ENCODE measurements at places on chromosomes 2 and 18.

DNA sequence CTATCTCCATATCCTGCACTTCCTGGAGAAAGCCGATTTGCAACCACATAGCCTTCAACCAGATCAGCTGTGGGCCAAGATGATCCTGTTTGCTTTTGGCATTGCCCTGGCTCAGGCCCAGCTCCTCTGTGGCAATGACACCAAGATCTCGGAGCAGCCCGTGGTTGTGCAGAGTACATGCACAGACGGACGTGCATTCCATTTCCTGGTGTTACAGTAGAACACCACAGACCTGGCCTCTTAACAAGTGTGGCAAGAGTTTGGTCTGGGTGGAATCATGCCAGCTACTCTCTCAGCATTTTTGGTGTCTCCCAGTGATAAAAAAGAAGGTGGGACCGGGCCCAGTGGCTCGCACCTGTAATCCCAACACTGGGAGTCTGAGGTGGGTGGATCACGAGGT lies 20.0 kb downstream of the MALT1 start:
- DNase-seq, result no peak

GRCh38 chr18:24530630-24531111 lies 70.2 kb downstream of the HRH4 start:
- no peak for DNase-seq

DNA sequence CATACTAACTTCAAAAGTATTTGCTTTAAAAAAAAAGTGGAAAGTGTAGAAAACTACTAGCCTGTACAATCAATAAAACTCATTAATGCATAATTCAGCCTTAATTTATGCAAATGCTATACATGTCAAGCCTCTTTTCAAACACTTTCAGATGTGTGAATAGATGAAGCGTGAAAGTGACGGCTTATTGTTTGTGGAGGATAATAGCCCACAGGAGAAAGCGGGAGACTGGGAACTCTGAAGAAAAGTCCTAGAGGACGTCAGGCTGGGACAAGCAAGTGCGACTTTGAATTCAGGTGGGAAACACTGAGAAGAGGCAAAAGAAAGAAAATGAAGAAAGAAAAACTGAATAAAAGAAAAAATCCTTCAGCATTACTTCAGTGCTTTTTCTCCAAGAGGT lies 108.5 kb downstream of the STK39 start:
- no peak for DNase-seq

GRCh38 chr2:22826703-22827102 lies 558.3 kb upstream of the KLHL29 start:
- no peak for DNase-seq

DNA sequence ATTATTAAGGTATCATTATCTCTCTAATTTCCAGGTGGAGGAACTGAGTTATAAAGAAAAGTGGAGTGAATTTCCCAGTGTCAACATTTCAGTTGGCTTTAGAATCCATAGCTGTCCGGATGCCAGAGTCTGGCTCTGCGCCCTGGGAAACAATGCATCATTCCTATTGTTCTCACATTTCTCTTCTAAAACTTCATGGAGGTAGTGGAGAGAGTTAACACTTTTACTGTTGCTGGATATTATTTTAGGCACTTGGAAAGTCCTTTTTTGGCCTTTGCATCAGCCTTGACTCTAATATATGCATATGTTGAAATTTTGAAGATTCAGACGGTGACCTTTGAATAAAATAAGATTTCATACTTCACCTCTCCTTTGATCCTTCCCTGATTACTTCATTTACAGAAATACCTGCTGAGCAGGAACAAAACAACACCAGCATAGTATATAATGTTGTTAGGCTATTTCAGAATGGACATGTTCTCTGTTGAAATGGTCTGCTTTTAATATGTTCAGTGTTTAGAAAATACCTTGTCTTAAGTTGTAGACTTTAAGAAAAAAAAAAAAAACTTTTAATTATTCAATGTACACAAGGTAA lies 148.8 kb downstream of the EPHA4 start:
- DNase-seq, result no peak

DNA sequence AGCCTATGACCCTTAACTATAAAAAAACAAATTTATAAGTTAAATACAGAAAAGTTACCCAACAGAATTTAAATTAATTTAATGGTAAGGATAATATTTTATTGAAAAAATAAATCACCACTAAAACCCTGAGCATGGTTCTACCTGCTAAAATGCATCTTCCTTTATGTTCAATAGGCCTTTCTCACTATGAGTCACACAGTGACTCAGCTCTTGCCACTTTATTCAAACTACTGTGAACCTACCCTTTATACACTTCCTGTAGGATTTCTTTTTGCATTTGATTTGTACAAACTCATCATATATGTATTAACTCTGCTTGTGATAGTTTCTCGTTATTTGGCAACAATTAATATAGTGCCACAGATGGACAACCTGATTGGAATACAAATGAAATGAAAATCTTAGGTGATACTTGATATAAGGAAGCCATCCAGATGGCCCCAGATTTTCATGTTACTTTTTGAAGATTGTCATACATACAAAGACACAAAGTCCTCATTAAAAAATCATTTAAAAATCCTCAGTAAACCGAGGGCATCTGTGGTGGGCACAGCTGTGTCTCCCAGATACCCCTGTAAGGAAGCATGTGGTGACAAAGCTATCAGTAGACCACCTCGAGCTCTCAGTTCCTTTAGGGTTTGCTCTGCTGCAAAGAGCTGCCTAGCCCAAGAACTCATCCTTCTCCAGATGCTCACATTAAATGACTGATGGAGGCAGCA lies 55.2 kb upstream of the COBLL1 start:
- no peak for DNase-seq

- no peak for DNase-seq
Observed at GRCh38 chr2:224954980-224955379, 87.3 kb downstream of the DOCK10 start.

DNA sequence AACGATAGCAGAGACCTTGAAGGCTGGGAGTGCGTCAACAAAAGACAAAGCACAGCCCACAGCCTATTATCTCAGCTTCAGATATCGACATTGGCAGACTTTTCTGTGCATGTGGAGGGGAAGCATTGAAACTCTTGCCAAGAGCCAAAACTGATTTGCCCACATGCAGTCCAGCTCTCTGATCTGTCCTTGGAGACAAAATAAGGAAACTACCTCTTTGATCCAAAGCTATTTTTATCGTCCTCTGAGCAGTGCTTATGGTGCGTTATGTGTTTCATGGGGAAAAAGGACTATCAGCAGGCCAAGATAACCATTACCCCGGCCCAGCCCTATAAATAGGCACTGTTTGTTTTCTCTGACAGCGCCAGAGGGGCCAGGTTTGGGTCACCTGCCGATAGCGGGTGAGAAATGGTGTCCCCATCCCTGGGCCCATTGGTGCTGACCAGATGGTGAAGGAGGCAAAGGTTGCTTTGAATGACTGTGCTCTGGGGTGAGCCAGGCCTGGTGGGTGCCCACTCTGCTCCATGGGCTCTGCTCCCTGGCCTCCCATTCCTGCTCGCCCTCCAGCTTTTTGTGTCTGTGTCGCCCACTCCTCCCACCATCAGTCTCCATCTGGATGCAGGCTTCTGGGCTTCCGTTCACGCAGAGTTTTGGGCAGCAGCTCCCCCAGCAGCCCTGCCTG lies 176.1 kb upstream of the HS6ST1 start:
- no peak for DNase-seq

DNA sequence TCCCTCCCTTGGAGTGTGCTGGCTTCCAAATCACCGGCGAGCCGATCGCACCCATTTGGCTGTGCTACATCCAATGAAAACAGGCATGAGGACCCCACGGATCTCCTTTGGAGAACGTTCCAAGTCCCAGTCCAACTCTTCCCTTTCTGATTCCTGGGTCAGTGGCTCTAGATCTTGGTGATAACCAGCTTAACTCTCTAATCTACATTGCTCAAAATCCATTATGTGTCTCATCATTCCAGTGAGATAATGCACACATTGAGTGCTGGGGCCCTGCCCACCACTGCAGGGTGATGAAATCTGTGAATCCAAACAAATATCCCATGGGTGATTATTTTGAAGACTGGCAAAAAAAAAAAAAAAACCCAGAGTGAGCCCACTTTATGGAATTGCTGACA lies 232.7 kb upstream of the COPS8 start:
- no peak for DNase-seq

DNA sequence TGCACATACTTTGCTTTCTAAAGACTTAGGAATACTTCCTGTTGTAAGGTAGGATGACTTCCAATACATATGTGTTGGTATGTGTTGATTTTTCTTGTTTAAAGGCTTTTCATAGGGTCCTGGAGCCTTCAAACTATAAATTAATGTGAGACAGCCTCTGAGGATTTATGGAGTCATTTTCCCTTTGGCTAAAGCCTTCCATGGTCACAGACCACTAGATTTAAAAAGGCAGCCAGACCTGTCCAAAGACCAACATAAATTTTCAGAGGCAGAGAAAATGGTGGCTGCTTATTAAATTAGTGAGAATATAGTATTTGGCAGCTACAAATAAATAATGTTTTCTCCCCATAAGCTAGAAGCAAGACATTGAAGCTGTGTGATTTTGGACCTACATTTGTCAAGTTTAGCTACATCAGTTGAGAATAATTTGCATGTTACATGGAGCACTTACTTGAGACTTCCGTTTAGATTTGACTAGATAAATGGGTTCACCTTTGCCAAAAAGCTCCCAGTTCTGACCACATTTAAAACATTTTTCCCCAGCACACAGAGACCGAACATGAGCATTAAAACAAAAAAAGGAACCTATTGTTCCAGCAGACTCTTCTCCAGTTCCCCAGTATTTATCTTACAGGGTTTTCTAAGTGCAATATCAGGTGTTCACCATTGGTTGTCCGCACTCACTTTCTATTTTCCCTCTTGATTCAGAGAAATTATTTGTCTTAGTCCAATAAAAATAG lies 402.9 kb downstream of the PARD3B start:
- DNase-seq, result no peak

GRCh38 chr18:42274488-42275137 lies 319.6 kb downstream of the PIK3C3 start:
- DNase-seq, result no peak

GRCh38 chr2:236512902-236513435 lies 56.7 kb upstream of the ACKR3 start:
- peak; percentile 33 for DNase-seq

- DNase-seq, result no peak
Observed at GRCh38 chr18:79738581-79739439, 58.9 kb upstream of the KCNG2 start.

GRCh38 chr18:79826966-79827365 lies 29.2 kb downstream of the KCNG2 start:
- DNase-seq, result no peak

GRCh38 chr2:74138600-74139323 lies 8.9 kb downstream of the BOLA3 start:
- DNase-seq, result no peak

DNA sequence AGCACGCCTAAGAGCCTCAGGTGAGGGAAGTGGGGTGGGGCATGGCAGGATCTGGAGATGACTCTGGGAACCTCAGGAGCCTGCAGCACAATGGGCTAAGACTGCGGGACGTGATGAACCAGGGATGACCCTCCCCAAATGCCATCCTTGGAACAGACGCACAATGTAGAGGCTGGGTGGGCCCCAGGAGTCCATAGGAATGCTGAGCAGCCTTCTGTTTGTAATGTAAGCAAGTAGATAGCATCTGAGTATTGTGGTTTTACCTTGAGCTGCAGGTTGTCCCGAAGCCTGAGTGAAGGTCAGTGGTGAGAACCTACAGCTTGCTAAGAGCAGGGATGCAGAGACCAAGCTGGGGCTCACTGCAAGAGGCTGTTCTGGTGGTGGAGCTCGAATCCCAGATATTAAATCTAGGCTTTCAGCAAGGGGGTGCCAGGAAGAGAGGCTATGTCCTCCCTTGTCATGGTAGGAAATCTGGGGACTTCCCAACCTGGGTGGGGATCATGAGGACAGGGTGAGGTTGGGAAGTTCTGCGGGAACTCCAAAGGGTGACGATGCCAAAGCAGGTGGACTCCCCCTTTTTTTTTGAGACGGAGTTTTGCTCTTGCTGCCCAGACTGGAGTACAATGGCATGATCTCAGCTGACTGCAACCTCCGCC lies 5.8 kb downstream of the SCTR start:
- DNase-seq, result no peak

- DNase-seq, result no peak
Observed at GRCh38 chr2:141767051-141767450, 363.8 kb downstream of the LRP1B start.

GRCh38 chr2:11481426-11481788 lies 15.4 kb upstream of the E2F6 start:
- no peak for DNase-seq

- no peak for DNase-seq
Observed at GRCh38 chr2:31129375-31130171, 8.7 kb downstream of the GALNT14 start.

DNA sequence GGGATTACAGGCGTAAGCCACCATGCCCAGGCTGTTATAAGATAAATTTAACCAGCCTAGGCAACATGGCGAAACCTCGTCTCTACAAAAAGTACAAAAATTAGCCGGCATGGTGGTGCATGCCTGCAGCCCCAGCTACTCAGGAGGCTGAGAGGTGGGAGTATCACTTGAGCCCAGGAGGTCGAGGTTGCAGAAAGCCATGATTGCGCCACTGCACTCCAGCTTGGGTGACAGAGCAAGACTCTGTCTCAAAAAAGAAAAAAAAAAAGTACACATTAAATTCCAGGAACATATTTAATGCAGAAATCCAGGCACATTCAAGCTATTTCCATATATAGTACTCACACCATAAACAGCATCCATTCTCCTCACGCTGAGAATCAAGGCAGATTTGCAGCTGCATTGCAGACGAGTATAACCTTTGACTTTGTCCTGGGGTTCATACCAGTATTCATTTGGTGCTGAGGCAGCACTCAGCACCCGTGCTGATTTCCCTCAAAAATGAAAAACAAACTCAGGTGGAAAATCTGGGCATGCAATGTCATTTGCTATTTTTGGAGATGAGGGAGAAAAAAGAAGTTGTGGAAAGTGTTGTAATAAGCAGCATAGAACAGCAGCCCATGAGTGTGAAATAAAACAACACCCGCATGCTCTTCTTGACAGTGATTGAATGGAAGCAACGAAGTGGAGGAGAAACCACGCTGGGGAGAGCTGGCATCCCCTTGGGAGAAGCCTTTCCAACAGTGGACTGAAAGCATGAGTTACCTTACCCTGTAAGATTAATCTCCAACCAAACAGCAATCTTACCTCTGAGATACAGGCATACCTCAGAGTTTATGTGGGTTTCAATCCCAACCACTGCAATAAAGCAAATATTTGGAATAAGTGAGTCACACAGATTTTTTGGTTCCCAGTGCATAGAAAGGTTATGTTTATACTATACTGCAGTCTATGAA lies 46.8 kb upstream of the ANXA4 start:
- DNase-seq, result no peak

DNA sequence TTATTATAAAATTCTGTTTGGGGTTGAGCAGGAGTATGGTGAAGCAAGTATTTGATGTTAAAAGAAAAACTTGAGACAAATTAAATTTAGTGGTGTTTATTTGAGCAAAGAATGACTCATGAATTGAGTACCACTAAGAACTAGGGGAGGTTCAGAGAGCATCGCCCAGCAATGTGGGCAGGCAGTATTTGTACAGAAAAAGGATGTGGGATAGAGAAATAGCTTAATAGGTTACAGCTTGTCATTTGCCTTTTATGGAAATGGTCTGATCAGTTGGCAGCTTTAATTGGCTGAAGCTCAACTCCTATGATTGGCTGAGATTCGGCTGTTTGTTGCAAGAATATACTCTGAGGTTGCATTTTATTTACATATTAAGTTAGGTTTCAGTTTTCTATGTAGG lies 68.2 kb downstream of the LRATD1 start:
- no peak for DNase-seq

- DNase-seq, result no peak
Observed at GRCh38 chr2:36811071-36811470, 114.6 kb downstream of the VIT start.
